ENCODE measurements at places on chromosomes 7 and 10. TPM values are rescaled to one million over a fixed set of nuclear protein-coding genes. Genes with fewer than 3 reads are reported as not detected.

DNA sequence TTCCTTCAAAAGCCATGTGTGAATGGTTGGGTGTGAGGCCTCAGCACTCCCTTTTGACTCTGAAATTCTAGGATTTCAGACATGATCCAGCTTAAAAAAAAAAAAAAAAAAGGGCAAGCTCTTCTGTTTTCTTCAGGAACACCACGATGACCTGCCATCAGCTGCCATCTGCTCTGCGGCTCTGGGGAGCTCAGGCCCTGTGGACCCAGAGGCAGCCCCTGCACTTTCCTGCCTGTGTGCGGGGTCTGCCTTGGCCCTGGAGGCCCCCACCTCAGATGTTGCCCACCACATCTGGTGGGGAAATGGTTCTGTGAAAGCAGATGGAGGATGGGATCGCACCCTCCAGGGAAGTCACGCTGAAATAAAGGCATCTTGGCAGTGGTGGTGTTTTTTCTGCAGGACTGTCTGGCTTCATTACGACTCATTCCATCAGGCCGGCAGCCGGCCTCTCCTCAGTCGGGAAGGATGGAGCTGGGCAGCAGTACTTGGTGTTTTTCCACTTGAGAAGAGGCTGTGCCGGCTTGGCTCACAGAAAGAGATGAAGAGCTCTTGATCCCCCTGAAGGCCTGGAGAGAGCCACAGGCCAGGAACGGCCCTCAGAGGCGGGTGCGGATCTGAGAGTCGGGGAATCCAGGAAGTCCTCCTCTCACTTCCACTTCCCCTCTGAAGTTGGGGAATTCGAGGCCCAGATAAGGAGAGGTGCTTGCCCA is 66.1 kb upstream of the AQP1 start:
- no peaks in the 10 kb centered on the region for H3K4me1 ChIP-seq
- H3K27me3 ChIP-seq: 0 out of 2 replicates have a peak, but pooled peaks cover 3% of the 10 kb centered on the region
- H3K36me3 ChIP-seq: no peaks in the 10 kb centered on the region
- no peak for DNase-seq

ABCF2 gene
- total RNA-seq: 70.5 TPM

PRSS37 gene
- not detected for total RNA-seq

DNA sequence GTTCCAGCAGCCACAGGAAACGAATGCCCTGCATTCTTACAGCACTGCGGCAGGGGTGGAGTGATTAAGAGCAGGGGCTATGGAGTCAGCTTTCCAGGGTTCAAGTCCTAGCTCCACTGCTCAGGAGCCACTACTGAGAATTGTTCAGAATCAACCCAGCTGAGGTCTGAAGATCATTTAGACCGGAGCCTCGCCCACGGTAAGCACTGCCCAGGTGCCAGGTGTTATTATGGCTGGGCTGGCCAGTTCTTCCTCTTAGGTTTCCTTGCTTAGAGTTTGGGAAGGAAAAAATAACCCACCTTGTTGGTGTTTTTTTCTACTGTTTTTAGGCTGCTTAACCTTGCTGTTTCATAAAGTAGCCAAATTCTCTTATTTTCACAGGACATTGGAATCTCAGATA is 4.8 kb upstream of the FIGNL1 start:
- no peaks in the 10 kb centered on the region for H3K27me3 ChIP-seq

OR2A5 gene
- not detected for total RNA-seq

DNA sequence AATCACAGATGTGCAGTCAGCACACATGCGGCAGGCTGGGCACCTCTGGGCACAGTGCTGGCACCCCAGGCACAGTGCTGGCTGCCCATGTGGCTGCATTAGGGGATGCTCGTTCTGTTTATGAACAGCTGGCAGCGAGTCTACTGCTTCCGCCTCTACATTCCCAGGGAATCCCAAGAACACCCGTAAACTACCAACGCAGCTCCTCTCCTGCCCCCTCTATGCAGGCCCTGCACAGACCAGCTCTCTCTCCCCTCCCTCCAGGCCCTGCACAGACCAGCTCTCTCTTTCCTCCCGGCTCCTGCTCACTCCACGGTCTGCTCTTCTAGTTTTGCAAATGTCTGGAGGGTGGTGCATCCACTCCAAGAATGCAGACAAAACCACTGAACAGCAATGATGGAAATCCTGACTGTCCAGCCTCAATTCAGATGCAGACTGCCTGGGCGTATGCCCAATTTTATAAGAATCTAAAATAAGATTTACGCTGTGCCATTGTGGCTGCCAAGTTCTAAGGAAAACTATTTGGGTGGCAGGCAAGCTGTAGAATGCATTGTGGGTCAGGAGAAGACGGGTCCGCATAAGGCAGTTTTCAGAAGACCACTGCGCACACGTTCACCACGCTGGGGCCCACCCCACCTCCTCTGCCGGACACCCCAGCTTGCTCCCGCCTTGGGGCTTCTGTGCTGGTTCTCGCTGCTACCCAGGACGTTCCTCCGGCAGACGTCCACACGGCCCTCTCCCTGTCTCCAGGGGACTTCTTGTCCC is 234.6 kb downstream of the ZMYND11 start:
- no peak overlapping the region for H3K27ac ChIP-seq
- H3K4me1 ChIP-seq: no peaks in the 10 kb centered on the region
- peaks cover 13% of the 10 kb centered on the region for H3K36me3 ChIP-seq
- no peaks in the 10 kb centered on the region for H3K27me3 ChIP-seq

- no peaks in the 10 kb centered on the region for H3K36me3 ChIP-seq
- no peaks in the 10 kb centered on the region for H3K4me1 ChIP-seq
- H3K27me3 ChIP-seq: no peaks in the 10 kb centered on the region
Measured at GRCh38 chr10:1404323-1405260, 332.7 kb downstream of the ADARB2 start.

ST8SIA6 gene
- total RNA-seq: 0.37 TPM

- no peaks in the 10 kb centered on the region for H3K4me1 ChIP-seq
- no peak for DNase-seq
- H3K4me3 ChIP-seq: no peak overlapping the region
- no peaks in the 10 kb centered on the region for H3K27me3 ChIP-seq
Measured at GRCh38 chr7:128380483-128381106, 19.1 kb upstream of the PRRT4 start.

HTRA1 gene
- total RNA-seq: 11.1 TPM

DNA sequence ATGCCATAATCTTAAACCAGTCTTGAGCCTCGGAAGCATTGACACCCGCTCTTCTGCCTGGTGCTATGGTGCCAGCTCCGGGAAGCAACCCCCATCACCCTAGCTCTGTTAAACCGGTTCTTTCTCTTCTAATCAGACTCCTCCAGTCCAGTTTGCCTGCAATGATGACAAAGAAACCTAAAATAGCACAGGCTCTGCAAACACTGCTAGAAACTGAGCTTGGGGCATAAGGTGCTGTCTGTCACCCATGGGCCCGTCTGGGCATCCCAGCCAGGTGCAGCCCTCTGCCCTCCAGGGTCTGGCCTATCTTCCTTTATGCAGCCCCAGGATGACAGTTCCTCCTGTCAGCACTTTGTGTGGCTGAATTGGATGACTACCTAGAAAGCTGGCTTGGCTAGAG is 14.2 kb upstream of the CAMK2G start:
- H3K27me3 ChIP-seq: no peaks in the 10 kb centered on the region
- H3K36me3 ChIP-seq: no peaks in the 10 kb centered on the region
- no peaks in the 10 kb centered on the region for H3K4me1 ChIP-seq
- H3K4me3 ChIP-seq: no peak overlapping the region
- H3K27ac ChIP-seq: no peak overlapping the region
- no peak for DNase-seq

AGAP9 gene
- 7.6 TPM for total RNA-seq

DNA sequence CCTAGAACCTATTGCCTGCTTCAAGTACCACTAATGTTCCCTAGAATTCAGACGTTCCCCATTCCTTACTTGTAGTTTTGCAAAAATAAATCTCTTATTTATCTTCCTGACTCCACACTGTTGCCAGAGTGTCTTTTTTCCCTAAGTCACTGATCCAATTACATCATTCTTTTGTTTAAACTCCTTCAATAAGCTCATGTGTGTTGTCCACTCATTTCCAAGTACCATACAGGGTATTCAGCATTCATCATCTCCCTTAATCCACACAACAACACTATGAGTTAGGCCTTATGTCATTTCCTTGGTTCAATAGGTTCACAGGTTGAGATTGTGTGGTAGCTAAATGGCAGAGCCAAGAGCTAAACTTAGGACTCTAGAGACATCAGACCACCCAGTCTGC is 119.9 kb upstream of the RHOBTB1 start:
- no peaks in the 10 kb centered on the region for H3K27me3 ChIP-seq
- no peaks in the 10 kb centered on the region for H3K36me3 ChIP-seq
- no peak overlapping the region for H3K4me3 ChIP-seq

DNA sequence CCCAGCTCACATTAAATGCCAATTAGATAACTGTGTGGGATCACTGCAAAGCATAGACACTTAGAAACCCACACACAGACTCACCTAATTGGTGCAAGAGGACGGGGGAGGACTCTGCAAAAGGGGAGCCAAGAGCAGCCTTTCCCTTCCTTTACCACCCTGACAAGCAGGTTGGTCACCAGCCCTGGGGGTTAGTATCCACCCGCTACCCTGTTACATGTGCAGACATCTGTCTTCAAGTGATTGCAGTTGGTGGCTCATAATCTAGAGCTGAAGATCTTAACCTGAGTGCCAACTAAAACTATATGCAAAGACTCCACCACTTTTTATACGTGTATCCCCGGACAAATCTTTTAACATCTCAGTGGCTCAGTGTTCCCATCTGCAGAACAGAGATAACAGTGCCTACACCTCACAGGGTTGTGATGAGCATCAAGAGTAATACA is 56.9 kb downstream of the SORBS1 start:
- no peak overlapping the region for H3K27ac ChIP-seq
- no peaks in the 10 kb centered on the region for H3K27me3 ChIP-seq
- no peak overlapping the region for H3K4me3 ChIP-seq
- no peaks in the 10 kb centered on the region for H3K36me3 ChIP-seq

Data from H9 (cell line).